ENCODE measurements at places on chromosomes 12 and 14.

DNA sequence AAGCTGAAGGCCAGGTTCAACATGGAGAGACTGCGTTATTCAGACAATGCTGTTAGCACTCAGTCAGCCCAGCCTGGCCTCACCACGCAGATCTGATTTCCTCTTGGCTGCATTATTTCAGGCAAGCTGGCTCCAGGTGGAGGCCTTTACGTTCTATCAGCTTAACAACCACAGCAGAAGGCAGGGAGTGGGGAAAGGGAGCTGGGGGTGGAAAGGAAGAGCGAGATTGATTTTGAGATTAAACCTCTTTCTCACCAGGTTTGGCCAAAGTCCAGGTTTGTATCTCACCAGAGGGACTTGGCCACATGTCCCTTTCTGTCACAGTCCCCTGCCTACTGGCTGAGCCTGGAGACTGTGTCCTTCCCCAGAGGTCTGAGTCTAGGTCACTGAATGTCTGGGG is 543.7 kb upstream of the TMEM132C start:
- DNase-seq = no peak

- no peak for DNase-seq
These were observed 134.4 kb downstream of the ADGRD1 start for GRCh38 chr12:131087991-131088700.

DNA sequence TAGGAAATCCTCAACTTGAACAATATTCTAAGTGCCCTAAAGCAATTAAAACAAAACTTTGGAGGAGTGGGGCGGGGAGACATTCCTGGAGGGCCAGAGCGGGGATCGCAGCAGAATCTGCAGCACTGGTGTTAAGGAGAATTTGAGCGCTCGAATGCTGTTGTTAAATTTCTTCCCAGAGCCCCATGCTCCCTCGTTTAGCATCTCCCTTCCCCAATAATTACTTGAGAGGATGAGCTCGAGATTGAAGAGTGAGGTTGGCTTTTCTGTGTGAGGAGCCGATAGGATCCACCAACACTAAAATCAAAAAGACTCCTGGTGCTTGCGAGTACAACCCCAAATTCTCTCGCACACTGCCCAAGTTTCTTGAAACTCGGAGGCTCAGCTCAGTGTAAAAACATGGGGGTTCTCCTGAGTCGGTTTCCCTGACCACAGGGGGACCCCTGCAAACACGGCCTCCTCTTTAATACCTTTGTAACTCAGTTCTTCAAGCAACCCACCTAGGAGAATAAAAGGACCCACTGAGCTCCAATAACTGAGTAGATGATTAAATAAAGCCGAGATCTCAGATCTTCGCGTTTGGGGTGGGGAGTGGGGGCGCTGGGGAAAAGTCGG is 10.2 kb upstream of the FOXG1 start:
- DNase-seq = no peak

- no peak for DNase-seq
These were observed 94.0 kb downstream of the TMX1 start for GRCh38 chr14:51333901-51334521.

DNA sequence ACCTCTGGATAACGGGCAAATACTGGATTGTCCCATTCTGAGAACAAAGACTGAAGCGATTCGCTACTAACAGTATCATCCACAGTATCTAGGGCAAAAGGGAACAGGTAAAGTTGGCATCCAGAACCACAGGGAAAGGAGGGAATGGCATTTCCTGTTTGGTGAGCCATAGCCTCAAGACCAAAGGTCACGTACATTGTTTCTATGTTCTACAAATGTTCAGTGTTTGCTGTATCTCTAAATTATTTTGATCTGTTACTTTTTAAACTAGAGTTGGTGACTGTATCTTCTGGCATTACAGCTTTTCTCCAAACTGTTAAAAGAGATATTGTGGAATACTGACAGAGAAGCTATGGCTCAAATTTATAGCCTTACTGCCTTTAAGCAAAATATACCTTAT is 9.7 kb downstream of the MLH3 start:
- peak; percentile 51 for DNase-seq

DNA sequence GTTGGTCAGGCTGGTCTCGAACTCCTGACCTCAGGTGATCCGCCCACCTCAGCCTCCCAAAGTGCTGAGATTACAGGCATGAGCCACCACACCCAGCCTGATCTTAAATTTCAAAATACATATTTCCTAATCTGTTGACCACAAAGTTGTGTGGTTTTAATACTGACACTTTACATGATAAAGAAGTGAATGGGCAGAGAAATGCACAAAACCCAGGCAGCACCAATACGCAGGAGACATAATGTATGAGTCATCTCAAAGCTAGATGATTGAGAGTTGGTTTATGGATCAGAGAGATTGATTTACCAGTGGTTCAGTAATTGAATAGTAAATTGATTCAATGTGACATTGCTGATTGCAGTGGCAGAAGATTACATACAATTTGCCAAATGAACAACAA is 19.2 kb upstream of the PPP2R5E start:
- peak; percentile 4 for DNase-seq

DNA sequence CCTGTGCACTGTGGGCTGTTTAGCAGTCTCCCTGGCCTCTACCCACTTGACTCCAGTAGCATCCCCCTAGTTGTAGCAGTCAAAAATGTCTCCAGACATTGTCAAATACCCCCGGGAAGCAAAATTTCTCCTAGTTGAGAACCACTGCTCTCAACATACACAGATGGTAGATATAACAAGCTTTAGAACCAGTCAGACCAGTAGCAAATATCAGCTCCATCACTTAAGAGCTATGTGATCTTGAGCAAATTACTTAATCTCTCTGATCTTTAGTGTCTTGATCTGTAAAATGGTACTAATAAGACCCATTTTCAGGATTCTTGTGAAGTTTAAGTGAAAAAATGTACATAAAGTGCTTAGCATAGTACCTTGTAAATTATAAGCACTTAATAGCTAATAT is 96.2 kb downstream of the DUSP6 start:
- no peak for DNase-seq

DNA sequence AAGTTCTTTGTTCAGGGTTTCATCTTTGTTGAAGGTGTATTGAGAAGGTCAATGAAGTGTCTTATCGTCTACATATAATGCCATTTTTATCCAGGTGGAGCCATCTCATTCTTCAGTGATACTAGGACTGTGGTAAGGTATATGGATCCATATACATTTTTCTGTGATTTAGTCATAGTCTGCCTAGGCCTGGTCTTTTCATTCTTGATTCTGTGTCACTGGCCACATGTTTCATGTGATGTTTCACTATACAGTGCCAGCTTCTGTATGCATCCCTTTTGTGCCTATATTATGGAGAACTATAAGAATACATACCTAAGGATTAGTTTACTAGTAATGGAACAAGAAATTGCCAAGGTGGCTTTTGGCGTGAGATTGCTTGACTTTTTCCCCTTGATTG is 40.5 kb downstream of the VEZT start:
- no peak for DNase-seq

GRCh38 chr14:25381498-25381897 is 331.6 kb upstream of the STXBP6 start:
- DNase-seq = no peak

- peak; percentile 20 for DNase-seq
These were observed 28.0 kb downstream of the PTPRB start for GRCh38 chr12:70609203-70609602.

- DNase-seq = no peak
These were observed 35.1 kb upstream of the PPP2R5C start for GRCh38 chr14:101726295-101726953.

- DNase-seq = no peak
These were observed 23.8 kb downstream of the MMP17 start for GRCh38 chr12:131851741-131852550.

DNA sequence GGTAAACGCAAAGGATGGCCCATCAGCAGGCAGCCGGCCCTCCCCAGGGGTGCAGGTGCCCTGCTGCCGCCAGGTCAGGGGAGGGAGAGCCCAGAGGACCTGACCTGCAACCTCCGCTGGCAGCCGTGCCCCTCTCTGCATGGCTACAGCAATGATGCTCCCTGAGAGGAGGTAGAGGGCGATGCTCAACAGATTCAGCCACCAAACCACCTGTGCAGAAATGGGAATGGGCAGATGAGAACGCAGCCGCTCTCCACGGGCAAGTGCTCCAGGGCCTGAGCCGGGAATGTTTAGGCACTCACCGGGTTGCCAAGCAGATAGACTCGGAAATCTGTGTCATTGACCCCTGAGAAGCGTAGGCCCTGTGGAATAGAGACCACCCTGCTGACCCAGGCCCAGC is 8.7 kb upstream of the NGB start:
- DNase-seq = no peak

GRCh38 chr12:38775457-38775856 is 129.9 kb downstream of the CPNE8 start:
- no peak for DNase-seq

GRCh38 chr12:15206338-15206737 is 14.9 kb downstream of the RERG start:
- DNase-seq = no peak

GRCh38 chr12:124188561-124189405 is 106.1 kb upstream of the RFLNA start:
- DNase-seq = peak; percentile 82

DNA sequence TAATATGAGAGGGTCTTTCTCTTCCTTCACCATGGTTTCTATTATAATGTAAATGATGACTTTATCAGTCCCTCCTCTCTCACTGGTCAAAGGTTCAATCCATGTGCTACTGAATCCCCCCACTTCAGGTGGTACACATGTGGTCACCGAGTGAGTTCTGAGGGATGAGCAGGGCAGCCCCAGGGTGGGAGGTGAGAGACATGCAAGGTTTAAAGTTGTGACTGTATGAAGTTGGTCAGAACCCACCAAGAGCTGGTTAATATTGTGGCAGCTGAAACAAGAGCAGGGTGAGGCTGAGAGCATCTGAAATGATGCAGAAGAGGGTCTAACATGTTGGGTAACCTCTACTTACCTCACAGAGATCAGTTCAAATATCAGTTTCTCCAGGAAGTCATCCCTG is 444.7 kb upstream of the FBXO33 start:
- no peak for DNase-seq

- DNase-seq = no peak
These were observed 571.5 kb upstream of the FBXO33 start for GRCh38 chr14:40003773-40004172.

DNA sequence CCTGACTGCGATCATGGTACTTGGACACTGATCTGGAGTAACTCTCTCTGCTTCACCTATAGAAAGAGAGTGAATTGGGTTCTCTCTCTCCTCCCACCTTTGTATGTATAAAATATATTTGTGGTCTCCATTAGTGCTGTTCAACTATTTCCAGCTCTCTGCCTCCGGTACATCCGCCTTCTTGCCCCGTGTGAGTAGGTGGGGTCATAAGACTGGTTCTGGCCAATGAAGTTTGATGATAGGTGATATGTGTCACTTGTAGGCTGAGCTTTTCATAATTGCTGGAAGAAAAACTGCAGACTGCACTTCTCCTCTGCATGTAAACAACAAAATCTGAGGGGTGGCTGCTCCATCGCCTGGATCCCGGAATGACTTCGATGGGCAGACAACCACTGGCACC is 210.4 kb downstream of the EXOC5 start:
- DNase-seq = no peak

DNA sequence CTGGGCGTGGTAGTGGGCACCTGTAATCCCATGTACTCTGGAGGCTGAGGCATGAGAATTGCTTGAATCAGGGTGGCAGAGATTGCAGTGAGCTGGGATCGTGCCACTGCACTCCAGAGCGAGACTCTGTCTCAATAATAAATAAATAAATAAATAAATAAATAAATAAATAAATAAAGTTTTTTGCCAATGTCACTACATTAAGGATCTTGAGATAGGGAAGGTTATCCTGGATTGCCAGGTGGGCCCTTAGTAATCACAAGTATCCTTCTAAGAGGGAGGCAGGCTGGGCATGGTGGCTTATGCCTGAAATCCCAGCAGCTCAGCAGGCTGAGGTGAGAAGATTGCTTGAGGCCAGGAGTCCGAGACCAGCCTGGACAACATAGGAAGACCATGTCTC is 4.5 kb upstream of the FBXW8 start:
- no peak for DNase-seq

Data from Calu3 (cell line).